ENCODE measurements at places on chromosomes 11 and 22.
A peak's percentile ranks its signal among the peaks of the same experiment; 100 is the strongest.

DNA sequence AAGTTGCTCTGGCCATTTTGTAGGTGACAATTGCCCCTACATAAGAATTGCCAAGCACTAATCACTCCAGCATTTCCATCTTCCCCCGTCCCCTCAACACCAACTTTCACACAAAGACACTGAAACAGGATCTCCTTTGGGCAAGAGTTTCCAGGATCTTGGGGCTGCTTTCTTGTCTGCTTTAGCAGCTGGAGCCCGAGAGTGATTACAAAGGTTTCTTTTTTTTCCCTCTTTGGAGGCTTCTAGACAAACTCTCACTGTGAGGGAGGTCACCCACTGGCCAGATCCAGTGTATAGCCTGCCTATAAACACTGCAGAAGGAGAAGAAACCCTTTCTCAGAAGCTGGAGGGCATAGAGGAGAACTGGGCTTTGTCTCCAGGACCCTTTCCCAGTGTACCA, 92.5 kb downstream of the APIP start:
- DNase-seq = no peak

DNA sequence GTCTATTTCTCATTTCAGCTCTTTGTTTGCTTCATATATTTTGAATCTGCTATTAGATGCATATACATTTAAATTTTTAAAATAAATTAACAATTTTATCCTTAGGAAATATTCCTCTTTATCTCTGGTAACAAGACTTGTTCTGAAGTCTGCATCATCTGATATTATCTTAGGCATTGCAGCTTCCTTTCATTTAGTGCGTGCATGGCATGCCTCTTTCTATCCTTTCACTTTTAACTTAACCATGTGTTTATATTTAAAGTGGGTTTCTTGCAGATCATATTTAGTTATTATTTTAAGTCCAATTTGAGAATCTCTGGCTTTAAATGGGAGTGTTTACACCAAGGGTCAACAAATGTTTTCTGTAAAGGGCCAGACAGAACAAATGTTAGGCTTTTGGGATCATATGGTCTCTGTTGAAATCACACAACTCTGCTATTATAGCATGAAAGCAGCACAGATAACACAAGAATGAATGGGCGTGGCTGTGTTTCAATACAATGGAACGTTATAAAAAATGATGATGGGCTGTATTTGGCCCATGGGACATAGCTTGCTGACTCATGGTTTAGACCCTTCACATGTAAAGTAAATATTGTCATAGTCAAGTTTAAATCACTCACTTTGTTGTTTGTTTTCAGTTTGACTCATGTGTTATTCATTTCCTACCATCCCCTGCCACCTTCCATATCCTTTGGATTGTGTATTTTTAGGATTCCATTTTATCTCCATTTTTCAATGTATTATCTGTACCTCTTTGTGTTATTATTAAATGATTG, 83.9 kb upstream of the SNX19 start:
- no peak for DNase-seq

GRCh38 chr11:130763087-130763980, 152.9 kb downstream of the SNX19 start:
- no peak for DNase-seq

DNA sequence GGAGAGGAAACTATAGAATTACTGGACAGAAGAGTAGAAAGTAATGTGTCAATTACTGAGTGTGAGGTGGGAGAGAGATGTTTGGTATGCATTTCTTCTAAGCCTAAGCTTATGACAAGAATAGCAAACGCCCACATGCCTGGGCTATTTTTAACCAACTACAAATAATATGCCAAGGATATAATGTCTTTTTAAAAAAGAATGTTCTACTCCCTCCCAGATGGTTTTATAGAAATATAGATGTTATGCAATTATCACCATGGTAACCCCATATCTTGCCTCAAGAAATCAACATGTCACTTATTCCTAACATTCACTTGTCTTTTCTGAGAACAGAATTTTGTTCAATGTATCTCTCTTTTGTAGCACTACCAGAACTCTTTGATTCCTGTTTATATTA, 996.7 kb upstream of the CHORDC1 start:
- DNase-seq = no peak

DNA sequence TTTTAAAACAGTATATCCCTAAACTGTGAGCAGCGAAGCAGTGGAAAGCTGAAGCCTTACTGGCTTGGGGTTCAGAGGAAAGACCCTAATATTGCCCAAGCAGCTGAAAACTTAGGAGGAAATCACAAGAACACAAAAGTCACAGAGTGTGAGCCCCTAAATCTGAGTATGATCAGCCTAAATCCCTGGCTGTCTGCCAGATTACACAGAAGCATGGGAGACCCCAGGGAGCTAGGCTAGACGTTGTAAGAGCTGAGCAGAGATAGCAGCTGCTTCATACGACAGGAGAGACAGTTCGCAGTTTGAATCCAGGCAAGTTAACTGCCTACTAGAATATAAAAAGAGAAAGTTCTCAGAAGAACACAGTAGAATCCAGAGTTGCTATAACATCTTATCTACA, 81.2 kb downstream of the PACS1 start:
- no peak for DNase-seq

DNA sequence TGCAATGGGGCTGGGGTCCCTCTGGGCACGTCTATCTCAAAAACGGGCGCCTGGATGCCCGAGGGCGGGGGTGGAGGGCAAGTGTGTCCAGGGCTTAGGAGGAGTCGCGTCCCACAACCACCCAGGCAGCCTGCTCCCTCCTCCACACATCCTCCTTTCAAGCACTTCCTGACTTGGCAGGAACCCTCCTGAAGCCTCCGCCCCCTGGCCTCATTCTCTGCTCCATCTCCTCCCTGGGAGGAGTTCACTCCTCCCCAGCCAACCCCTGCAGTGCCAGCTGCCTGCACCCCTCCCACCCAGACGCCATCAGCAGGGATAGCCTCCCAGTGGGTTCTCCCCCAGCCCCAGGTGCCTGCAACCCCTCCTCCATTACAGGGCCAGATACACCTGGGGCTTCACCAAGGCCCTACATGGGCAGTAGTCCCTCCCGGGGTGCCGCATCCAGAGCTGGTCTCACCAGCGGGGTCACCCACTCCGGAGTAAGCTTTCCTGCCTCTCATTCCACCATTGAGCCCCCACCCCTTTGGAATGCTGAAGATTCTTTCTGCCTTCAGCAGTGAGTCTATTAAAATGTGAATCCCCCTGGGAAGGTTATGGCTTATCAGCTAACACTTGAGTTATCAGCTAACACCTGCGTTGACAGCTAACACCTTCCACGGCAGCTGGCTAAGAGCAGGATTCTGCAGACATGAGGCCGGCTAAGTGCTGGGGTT, 24.4 kb downstream of the RTN4R start:
- no peak for DNase-seq

- DNase-seq = no peak
These were observed 316.8 kb downstream of the CASP12 start for GRCh38 chr11:104581246-104581980.

DNA sequence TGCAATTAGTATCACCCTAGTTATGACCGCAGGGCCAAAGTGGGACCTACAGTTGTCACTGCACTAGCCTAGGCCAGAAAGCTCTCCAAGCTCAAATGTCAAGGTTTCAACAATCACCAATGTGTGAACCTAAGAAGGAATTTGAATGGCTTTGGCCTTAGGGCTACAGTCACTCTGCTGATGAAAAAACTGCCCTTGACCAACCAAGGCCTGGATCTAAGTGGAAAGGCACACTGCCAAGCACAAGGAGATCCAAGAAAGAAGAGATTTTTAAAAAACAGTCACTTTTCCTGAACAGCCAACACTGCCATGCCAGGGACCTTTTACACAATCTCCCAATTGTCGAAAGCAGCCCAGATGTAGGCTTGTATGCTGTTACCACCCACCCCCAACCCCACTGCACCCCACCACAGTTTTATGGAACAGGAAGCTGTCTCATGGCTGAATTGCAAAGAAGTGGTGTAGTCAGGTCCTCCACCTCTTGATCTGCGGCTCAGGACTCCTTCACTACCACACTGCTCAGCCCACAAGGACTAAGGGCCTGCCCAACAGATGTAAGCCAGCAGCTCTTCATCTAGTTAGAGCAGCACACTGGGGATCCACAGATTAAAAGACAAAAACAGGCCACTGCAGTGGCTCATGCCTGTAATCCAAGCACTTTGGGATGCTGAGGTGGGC, 32.9 kb downstream of the SMCO4 start:
- no peak for DNase-seq

DNA sequence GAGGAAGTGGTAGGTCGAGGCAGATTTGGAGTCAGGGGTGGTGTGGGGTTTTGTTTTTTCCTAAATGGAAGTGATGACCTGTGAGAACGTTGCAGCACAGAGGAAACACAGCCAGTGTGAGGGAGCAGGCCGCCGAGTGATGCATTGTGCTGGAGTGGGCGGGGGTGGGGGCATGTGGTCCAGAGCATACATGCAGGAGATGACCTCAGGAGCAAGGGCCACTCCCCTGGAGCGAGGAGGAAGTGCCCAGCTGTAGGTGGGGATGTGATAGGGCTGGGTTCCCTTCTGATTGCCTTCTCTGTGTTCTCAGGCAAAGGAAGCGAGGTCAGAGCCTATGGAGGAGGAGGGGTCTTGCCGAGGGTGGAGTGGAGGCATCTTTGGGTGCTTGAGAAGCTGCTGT, 81.4 kb downstream of the PPP6R3 start:
- no peak for DNase-seq

- DNase-seq = no peak
These were observed 7.6 kb downstream of the WNT7B start for GRCh38 chr22:45969414-45969799.

GRCh38 chr11:10407749-10408685, 47.0 kb upstream of the AMPD3 start:
- no peak for DNase-seq

- DNase-seq = no peak
These were observed 66.2 kb downstream of the DHCR7 start for GRCh38 chr11:71381781-71382505.

GRCh38 chr11:20421946-20422345, 34.4 kb downstream of the PRMT3 start:
- DNase-seq = peak; percentile 18

GRCh38 chr11:69200331-69201065, 44.8 kb downstream of the SMIM38 start:
- no peak for DNase-seq

DNA sequence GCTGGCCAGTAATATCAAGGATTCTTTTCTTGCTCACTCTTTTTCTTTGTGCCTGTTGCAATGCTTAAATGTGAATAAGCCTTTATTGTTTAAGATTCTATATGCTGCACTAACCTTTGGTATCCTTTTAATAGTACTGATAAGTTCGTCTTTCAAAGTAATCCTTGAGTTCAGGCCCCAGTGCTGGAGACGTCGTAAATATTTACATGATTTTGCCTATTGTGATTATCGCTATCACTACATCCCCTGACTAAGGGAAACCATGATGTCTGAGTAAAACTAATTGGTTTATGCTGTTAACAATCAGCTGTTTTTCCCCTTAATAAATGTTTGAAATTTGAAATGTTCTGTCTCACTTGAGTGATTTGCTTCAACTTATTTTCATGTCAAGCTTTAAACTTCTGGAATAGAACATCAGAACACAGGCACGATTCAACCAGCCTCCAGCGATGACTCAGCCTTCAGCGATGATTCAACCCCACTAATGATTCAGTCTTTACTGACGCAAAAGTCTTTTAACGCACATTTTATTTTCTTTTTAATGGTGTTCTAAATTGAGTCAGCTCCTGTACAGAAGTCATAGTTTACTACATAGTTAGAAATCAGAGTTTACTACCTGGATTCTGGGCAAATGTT, 3.9 kb downstream of the HTATIP2 start:
- no peak for DNase-seq

DNA sequence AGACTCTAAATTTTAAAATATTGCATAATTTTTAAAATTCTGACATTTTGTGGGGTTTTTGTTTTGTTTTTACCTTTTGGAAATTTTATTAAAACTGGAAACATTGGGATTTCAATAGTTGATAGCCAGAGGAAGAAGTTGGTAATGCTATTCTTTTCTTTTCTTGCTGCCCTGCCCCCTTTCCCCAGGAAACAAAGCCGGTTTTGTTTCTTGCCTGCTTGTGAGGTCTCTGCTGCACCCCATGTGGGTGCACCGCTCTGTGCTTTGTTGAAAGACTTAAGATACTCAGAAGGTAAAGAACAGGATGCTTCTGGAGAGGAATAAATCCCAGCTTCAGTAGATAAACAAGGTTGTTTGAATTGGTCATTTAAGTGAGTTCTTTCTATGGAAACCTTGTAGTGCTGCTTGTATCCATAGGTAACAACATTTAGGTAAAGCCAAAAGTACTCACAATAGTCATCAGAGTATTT, 87.5 kb downstream of the YAP1 start:
- DNase-seq = no peak

DNA sequence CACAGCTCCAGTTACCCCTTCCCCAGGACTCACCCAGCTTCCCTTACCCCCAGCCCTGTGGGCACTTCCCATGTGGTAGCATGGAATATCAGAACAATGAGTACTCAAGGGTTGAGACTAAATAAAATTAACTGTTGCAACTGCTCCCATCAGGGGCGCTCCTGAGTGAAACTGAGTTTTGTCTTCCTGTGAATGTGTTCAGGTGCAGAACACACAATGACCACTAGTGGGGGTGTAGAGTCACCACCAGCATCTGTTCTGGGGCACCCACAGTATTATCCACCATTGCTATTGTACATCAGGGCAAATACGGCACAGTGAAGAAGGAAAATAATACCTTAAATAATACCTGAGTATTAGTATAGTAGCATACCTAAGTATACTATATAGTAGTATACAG, 689.7 kb downstream of the TBC1D22A start:
- DNase-seq = peak; percentile 16

DNA sequence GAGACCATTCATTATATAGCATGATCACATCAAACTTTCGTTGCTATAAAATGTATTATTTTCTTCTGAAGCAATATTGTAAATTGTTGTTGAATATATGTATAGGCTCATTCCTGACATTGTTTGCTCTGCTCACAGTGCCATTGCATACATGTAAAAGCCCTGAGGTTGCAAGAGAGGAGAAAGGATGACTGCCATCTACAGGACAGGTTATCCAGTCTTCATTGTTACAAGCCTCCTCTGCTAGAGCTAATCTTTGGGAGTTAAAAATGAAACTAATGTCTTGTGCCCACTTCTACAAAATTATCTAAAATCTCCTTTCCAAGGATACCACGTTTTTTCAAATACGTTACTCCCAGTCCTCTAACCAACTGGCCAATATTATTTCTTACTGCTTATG, 16.4 kb upstream of the OR5AL1 start:
- no peak for DNase-seq
